Urinary bladder (tissue), 4 donors: ENCODE measurements at places on chromosomes 16 and 17. TPM values are rescaled to one million over a fixed set of nuclear protein-coding genes. Genes with fewer than 3 reads are reported as not detected.

FBXO39 gene
- 0.56 TPM for polyA plus RNA-seq

DNA sequence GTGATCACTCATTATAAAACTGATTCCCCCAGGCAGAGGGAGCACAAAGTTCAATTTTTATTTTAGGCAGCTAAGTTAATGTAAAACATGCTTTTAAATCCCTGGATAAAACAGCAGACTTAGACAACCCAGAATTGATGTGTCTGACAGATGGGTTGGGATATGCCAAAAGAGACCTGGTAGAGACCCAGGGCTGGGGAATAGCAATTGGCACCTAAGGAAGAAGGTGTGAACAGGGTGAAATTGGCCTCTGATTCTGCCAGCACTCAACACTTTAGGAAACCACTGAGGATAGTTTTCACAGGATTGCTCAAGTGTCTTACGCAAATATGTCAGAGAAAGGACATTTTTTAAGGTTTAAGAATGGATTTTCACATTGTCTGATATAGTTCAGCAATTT, 938.2 kb upstream of the CDH8 start:
- DNase-seq = no peak

GRCh38 chr16:89565506-89566372, 5.3 kb downstream of the RPL13 start:
- no peak for DNase-seq

DNA sequence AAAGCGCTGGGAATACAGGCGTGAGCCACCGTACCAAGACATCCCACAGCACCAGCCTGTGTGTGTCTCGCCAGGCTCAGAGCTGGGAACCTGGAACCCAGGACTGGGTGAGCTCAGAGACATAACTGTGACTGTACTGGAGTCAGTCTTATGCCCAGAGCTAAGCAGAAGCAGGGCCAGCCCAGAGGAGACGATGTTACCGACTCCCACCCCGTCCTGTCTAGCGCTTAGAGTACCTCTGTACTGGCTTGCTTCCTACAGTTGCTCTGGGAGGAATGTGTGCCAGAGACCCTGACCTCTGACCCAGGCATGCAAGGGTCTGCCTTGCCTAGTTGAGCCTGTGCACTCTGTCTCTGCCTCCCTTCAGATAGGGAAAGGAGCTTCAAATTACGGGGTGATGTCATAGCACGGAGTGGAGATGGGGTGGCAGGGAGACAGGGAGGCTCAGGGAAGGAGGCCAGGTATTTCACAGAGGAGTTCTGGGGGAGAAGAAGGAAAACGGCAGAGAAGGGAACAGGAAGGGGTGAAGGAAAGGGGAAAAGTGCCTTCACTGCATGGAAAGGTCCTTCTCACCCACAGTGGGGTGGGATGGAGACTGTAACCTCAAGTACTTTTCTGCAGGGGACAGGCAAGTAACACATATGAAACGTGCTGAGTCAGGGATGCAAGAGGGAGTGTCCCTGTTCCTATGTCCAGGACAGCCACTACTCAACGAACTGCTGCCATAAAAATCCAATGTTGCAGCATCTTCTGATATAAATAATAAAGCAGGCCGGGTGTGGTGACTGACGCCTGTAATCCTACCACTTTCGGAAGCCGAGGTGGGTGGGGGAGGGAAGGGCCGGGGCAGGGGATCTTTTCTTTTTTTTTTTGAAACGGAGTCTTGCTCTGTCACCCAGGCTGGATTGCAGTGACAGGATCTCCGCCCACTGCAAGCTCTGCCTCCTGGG, 5.8 kb upstream of the ARMC5 start:
- no peak for DNase-seq

DNA sequence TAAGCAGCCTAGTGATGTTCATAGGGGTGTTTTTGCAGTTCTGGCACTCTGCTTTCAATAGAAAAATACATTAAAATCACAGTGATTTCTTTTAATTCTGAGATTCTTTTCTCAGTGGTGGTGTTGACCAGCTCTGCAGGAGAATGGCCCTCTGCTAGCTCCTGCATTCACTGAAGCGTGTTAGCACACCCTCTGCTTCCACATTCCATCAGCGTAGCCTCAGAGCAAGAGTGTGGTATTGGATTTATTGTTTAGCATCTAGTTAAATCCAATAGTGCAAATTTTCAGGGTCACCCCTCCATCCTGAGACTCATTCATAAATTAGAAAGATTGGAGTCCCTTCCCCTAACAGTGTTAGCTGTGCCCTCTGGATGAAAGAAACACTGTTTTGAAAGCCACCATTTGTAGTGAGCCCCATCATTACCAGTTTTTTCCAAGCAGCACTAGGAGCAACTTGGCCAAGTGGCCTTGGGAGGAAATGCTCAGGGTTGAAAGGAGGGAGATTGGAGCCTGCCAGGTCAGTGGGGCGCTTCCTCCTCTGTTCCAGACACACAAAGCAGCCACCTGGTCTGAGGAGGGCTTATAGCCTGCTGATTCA, 45.7 kb downstream of the B9D1 start:
- no peak for DNase-seq
